ENCODE measurements at places on chromosomes 4 and X.

- DNase-seq = no peak
Observed at GRCh38 chrX:29318012-29318411, 730.8 kb downstream of the IL1RAPL1 start.

DNA sequence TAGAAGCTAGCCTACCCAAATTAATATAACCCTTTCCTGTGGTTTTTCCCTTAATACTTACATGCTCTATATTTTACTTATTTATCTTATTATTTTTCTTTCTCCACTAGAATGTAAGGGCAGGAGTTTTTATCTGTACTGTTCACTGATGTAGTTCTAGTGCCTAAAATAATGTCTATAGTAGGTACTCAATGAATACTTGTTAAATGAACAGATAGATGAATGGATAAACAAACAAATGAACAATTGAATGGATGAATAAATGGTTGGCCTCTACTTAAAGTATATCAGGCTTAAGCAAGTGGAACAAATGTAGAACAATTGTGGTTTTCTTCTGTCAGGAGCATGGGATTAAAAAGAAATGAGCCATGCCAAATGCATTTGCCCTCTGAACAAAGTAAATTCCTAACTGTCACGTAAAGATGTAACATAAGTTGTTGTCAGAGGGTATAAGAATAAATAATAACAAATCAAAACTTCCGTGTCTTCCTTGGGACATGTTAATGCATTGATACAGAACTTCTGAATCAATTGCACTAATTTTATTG lies 54.1 kb downstream of the SYTL5 start:
- no peak for DNase-seq

- no peak for DNase-seq
Observed at GRCh38 chr4:118723369-118723768, 38.2 kb downstream of the METTL14 start.

- DNase-seq = no peak
Observed at GRCh38 chr4:61666244-61666643, 466.1 kb downstream of the ADGRL3 start.

GRCh38 chr4:55124322-55125076 lies 896 bp downstream of the KDR start:
- no peak for DNase-seq
